ENCODE measurements at places on chromosomes 1 and 21.

GRCh38 chr1:213166852-213167251 lies 115.8 kb downstream of the RPS6KC1 start:
- DNase-seq, result no peak

DNA sequence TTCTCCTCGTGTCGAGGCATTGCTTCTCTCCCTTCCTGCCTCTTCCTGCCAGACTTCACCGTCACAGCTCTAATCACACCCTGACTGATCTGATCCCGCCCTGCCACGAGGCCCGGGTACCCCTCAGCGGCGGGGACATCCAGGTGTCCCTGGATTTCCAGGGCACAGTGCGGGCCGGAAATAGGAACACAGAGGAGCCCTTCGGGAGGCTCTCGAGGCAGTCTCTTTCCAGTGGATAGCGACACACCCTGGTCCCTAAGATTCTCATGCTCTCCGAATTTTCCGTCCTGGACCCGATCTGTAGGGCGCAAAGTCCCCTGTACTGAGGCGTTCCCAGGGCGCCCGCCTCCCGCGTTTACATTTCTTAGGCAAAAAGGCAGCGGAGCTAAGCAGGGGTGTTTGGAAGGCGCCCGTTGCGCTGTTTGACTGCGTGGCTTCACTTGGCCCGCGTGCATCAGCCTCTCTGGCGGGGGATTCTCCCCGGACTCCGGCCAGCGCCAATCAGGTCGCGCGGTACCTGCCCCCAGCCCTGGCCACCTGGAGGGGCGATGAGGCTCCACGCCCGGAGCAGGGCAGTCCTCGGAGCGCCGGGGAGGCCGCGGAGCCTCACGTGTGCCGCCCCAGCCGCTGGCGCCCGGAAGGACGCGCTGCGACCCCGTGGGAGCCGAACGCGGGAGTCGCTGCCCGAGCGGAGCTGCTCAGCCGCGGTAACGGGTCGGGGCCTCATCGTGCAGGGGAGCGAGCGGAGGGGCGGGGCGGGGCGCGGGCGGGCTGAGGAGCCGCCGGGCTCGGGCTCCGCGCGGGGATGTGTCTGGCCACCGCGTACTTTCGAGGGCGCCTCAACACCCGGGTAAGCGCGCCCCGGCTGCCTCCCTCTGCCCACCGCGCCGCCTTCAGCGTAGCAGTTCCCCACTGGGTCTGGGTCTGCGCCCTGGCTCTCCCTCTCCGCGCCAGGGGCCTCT lies at the start of gene FAM163A:
Gene FAM163A (plus strand): TSS at position 575 of the 962 bp plus-strand sequence. CDS start 69,807 bp downstream, outside the sequence.
- no peak for DNase-seq

DNA sequence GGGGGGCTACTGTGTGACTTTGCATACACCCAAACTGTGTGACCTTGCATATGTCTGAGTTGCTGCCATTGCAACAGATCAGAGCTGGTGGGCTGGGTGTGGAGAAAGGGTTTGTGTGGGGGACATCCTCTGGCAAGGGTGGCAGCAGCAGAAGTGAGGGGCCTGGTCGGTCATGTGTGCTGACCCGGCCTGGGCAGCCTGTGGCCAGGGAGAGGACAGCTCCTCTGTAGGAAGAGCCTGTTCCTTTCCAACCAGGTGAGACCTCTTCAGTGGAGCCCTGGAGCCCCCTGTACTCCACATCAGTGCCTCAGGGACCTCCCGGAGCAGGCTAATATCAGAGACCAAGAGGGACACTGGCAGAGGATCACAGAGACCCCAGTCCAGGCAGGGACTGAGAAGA lies 8.3 kb downstream of the PCSK9 start:
- no peak for DNase-seq

DNA sequence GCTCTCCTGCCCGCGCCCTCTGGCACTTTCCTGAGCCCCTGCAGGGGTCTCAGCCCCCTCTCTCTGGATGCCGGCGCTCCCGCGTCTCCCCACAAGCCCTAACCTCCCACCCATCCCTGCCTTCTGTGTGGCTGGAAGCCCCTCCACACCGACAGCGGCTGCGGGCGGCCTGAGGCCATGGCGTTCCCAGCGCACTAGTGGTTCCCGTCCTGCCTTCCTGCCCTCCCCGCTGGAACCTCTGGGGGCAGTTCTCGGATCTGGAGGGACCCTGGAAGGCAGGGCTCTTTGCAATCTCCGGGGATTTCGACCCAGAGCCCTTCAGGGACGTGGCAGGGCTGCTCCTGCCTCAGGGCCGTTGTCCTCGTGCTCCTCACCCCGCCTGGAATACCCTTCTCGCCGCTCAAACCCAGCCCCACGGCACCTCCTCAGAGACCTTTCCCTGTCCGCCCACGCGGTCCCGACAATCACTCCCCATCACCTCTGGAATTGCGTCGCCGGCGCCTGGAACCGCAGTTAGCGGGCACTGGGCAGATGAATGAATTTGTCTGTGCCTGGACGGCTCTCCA lies 493 bp upstream of the ESPN start:
- DNase-seq, result no peak

- no peak for DNase-seq
Measured at GRCh38 chr1:70485624-70486023, 74.6 kb downstream of the CTH start.

GRCh38 chr1:155193275-155193990 lies 14.3 kb downstream of the THBS3 start:
- DNase-seq, result no peak

DNA sequence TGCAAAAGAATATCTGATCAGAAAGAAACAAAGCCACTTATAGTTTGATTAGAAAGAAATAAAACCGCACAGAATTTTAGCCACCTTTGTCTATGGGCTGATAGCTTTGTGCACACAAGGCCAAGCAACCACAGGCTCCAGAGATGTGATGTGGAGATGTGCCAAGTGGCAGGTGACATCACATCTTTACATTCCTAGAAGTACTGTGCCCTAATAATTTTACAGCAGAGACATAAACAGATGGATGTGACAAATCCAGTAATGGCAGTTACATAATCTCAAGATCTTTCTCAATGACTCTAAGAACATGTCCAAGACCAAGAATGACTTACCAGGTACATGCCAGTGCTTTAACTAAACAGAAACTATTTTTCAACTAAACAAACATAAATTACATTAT lies 159.5 kb downstream of the LTN1 start:
- peak; percentile 86 for DNase-seq

GRCh38 chr1:211483896-211484612 lies 7.9 kb downstream of the RD3 start:
- no peak for DNase-seq

DNA sequence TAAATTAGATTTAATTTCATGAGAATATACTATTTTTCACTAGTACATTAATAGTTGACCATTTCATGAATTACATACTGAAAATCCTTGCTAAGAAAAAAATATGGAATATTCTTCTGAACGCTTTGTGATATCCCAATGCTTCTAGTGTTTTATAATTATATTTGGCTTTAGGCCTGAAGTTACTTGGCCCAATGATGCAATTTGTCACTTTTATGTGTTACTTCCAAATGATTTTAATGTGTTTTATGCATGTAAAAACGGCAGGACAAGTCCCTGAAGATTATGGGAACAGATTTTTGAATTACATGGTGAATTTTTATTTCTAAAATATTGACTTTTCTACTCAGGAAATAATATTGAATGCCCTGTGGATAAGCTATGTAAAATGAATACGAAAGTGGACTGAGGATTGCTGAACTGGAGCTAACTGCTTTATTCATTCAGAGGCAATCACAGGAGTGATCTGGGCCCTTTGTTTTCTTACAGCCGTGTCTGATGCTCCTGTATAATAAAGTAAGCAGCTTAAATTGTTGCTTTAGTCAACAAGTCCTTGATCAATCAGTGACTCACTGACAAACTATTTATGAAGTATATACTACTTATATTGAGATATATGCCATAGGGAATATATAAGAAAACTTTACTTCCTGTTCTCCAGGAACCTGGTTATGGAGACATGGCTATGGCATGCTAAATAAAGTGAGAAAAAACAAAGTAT lies 543.0 kb upstream of the RGS18 start:
- no peak for DNase-seq

GRCh38 chr1:25728301-25728935 lies 71.6 kb upstream of the SELENON start:
- DNase-seq, result no peak

GRCh38 chr1:183101841-183102276 lies 78.6 kb downstream of the LAMC1 start:
- DNase-seq, result no peak

DNA sequence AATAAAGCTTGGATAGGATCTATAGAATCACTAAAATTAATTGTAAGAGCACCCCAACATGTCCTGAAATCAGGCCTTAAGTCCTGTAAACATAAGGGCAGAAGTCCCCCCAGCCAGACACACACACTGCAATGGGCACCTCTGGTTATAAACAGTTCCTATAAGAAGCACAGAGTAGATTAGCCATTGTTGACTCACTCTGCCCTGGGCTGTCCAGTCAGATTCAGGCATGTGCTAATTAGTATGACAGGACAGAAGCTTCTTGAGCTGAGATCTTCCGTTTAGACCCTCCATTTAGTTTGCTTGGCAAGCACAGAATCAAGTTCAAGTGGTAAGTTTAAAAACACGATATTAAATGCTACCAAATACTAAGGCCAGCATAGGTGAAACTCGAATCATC lies 11.8 kb upstream of the DENND1B start:
- no peak for DNase-seq

- no peak for DNase-seq
Measured at GRCh38 chr1:211698161-211699026, 23.0 kb upstream of the NEK2 start.

DNA sequence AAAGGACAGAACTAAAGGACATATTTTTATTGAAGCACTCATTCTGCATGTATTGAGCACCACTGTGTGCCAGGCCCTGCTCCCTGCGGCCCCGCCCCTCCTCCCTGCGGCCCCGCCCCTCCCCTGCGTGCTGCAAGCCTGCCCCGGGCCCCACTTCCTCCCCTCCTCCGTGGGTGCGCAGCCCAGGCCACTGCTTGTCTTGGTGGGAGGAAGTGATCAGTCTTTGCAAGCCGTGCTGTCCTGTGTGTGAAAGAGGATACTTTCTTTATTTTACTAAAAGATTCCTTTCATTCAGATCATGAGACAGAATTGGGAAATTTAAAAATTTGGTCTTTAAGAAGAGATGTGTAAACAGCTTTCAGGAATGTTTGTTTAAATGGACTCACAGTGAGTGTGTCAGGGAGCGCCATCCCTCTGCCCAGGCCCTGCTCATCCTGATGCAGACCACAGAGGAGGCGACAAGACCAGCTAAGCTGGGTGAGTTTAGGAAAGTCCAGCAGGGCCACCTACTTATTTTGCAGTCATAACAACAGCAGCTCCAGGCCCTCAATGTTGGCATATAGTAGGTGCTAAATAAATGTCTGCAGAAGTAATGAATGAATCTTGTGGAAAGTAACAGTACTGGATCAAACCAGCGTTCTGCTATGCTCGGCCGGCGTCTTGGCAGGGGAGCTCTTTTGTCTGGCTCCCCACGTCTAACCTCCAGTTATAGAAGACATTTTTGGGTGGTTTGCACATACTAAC lies 88.3 kb upstream of the SELENON start:
- no peak for DNase-seq

DNA sequence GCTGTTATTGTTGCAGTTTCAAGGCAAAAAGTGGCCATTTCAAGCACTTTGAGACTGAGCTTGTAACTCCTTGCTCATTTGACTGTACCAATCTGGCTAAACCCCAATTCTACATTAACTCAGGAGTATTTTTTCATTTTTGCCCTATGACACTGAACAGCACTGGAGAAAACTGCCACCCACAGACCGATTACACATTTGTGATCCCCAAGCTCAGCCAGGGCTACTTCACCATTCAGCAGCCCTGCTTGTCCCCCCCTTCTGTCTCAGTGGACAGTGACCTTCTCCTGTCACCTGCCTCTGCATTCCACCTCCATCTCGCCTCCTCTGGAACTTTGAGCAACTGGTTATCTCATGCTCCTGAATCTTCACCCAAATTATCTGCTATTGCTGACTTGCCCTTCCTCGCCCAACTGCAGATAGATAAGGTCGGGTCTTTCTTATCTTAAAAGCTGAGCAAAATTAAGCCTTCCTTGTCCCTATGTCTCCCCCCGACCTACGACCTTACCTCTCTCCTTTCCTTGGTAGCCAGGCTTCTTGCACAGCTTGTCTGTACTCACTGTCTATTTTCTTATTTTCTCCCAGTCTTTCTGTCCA lies 25.3 kb downstream of the SPATA46 start:
- DNase-seq, result no peak

GRCh38 chr1:21287905-21288514 lies 2.3 kb downstream of the ECE1 start:
- DNase-seq, result no peak

GRCh38 chr21:29242201-29242600 lies 56.5 kb upstream of the BACH1 start:
- no peak for DNase-seq

GRCh38 chr1:205988585-205988995 lies 14.6 kb downstream of the RAB7B start:
- no peak for DNase-seq

DNA sequence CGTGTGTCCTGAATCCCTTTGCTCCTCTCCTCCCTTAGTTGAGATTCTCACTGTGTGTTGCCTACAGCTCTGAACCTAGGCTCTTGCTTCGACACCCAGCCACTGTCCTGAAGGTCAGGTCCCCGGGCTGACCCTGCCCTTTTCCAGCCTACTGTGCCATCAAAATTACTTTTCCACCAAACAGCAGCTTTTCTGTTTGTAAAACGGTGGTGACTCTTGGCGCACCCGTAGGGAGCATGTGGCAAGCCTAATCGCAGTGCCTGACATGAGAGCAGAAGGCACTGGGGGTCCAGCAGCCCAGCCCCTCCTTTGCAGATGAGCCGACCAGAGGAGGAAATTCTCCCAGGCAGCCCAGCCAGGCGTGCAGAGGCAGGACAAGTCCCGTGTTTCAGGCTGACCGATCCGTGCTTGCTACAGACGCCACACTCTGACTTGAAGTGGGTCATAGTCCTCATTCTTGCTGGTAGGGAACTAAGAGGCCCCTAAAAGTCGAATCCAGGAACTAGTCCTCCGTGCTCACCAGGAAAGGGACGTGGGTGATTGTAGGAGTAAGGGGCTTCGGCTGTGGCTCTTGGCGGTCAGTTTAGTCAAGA lies 6.8 kb downstream of the GPR137B start:
- DNase-seq, result no peak

DNA sequence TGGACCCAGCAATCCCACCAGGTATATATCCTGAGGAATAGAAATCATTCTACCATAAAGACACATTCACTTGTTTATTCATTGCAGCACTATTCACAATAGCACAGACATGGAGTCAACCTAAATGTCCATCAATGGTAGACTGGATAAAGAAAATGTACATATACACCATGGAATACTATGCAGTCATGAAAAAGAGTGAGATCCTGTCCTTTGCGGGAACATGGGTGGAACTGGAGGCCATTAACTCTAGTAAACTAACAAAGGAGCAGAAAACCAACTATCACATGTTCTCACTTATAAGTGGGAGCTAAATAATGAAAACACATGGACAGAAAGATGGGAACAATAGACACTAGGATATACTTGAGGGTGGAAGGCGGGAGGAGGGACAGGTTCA lies 36.1 kb upstream of the PRKACB start:
- no peak for DNase-seq

- no peak for DNase-seq
Measured at GRCh38 chr1:74681001-74681400, 7.4 kb upstream of the ERICH3 start.

Measured in LNCaP clone FGC (cell line).